Activated CD8-positive, alpha-beta memory T cell treated with anti-CD3 and anti-CD28 coated beads for 48 hours (primary cell): ENCODE measurements at places on chromosomes 11 and 22.

DNA sequence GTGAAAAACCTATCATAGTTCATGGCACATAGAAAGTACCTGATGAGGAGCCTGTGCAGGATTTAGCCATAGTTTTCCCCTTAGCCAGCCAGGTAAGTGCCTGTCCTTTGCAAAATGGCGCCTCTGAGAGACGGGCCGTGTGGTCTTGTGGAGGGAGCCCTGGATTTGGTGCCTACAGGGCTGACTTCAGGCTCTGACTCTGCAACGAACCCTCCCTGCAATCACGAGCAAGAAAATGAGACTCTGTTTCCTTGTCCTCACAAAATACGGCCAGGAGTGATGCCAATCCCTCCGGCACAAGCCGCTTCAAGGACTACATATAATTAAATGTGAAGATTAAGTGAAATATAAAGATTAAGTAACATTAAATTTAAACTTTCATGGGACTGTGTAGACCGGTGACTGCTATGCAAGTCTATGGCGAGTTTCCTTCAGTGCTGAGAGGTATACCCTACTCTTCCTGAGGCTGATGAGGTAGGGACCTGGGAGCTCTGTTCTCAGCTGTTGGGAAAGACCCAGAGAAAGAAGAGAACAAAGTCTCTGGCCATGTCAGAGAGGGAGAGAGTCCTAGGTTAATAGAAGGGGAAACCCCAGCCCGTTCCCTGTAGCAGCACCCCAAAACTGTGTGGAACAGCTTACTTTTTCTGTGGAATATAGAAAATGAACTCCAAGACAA, 6.1 kb upstream of the CXCR5 start:
- DNase-seq, result no peak

DNA sequence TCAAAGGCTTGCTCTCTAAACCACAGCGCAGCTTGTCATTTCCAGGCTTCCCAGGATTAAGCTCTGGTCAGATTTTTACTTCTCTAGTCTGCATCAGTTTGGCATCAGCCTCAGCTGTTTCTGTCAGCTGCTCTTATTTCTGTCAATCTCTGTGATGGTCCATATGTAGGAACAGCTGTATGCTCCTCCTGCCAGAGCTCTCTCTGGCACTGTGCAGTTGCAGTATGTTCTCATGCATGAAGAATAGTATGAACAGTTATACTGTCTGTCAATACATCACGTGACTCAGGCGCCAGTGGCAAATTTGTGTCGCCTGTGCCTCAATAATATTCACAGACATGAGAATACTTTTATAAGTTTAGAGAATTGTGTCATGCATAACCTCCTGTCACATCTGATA, 6.7 kb downstream of the OR6M1 start:
- no peak for DNase-seq

GRCh38 chr11:104339380-104339831, 175.5 kb upstream of the PDGFD start:
- no peak for DNase-seq

DNA sequence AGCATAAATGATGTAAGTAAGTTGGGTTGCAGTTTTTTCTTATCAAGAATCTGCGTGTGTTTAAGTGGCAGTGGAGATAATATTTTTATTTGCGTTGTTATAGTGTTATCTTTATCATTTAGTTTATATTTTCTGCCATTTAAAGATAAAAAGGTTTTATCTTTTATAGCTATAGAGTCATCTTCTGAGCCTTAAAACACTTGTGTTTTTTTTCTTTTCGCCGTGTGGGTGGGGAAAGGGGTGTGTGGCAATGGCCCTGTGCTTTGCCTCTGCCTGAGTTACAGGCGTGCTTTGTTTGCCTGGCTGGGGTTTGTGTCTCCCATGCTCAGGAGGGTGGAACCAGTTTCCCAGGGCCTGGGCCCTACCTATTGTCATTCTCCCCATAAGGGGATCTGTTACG, 16.2 kb downstream of the ARHGEF12 start:
- DNase-seq, result no peak

GRCh38 chr11:93160808-93161207, 37.0 kb downstream of the SLC36A4 start:
- no peak for DNase-seq
